ENCODE measurements at places on chromosomes 3 and 15. TPM values are rescaled to one million over a fixed set of nuclear protein-coding genes. Genes with fewer than 3 reads are reported as not detected.

The CYP1A2 gene
- not detected for total RNA-seq

The MASP1 gene
- 25.3 TPM for total RNA-seq

The FAM174B gene
- total RNA-seq, result 41.8 TPM

DNA sequence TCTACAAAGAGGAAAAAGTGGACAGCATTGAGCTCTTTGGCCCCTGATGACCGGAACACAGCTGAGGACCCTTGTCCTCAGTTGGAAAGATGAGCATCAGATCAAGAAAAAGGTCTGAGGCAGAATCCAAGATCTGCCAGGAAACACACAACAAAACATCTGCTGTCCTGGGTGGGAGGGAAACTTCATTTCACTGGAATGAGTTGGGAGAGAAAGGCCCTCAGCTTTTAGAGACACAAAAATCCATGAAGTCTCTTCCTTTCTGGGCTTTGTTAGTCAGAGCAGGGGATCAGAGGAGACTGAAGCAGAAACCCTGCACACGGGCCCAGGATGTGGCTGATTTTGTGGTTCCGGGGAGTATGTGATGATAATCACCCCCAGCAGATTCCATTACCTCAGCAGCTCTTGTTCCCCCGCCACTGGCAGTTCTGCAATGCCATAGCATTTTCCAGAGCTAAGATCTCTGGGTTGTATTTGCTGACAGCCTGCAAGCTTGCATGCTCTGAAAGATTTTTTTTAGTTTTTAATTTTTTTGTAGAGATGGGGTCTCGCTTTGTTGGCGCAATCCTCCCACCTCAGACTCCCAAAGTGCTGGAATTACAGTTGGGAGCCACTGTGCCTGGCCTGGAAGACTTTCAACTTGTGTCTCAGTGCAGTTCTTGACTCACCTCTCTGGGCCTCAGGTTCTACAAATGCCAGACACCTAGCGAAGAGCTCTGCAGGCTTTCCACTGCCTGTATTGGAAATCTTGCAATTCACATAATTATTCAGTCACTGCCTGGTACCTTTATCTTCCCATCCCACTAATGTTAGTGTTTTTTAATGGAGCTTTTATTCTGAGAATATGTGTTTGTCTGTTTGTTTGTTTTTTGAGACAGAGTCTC is 5.8 kb upstream of the TATDN2 start:
- DNase-seq, result no peak
- no peak overlapping the region for H3K4me3 ChIP-seq
- no peaks in the 10 kb centered on the region for H3K27me3 ChIP-seq
- H3K27ac ChIP-seq, result no peak overlapping the region
- no peaks in the 10 kb centered on the region for H3K36me3 ChIP-seq

- no peaks in the 10 kb centered on the region for H3K36me3 ChIP-seq
- no peaks in the 10 kb centered on the region for H3K4me1 ChIP-seq
- H3K27me3 ChIP-seq, result no peaks in the 10 kb centered on the region
These were observed at the start of gene LRRC31 for GRCh38 chr3:169869484-169870220. Gene LRRC31, minus strand, starts transcription at chr3:169869935. Its CDS starts 128 bp downstream, at chr3:169869807.

GRCh38 chr3:149266736-149267135 is 45.1 kb upstream of the CP start:
- DNase-seq, result no peak
- no peak overlapping the region for H3K27ac ChIP-seq
- no peaks in the 10 kb centered on the region for H3K27me3 ChIP-seq
- no peaks in the 10 kb centered on the region for H3K36me3 ChIP-seq
- H3K4me1 ChIP-seq, result no peaks in the 10 kb centered on the region
- H3K4me3 ChIP-seq, result no peak overlapping the region

DNA sequence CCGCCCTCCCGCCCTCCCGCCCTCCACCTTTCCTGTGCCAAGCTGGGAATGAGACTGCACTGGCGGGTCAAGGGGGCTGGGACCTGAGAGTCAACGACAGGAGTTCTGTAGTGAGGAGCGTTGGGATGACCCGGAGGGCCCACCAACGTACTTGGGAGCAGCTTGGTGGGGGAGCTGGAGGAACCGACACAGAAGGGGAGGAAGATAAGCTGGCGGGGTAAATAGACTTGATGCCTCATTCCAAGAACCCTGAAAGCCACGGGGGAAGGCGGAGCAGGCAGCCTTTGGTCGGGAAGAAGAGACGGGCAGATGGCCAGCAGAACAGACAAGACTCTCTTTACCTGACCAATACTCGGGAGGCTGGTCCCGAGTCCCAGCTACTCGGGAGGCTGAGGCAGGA is 277 bp downstream of the FMN1 start:
- DNase-seq, result no peak
- no peaks in the 10 kb centered on the region for H3K4me1 ChIP-seq
- no peaks in the 10 kb centered on the region for H3K36me3 ChIP-seq
- peak overlapping the region; percentile 33 for H3K4me3 ChIP-seq

Data from uterus (tissue), 4 donors.